ENCODE measurements at places on chromosomes 6 and 20.
A peak's percentile ranks its signal among the peaks of the same experiment; 100 is the strongest.

- DNase-seq, result peak; percentile 50
Observed at GRCh38 chr6:45681860-45682511, 304.3 kb upstream of the SUPT3H start.

- DNase-seq, result peak; percentile 67
Observed at GRCh38 chr6:11412011-11412424, 125.5 kb upstream of the TMEM170B start.

DNA sequence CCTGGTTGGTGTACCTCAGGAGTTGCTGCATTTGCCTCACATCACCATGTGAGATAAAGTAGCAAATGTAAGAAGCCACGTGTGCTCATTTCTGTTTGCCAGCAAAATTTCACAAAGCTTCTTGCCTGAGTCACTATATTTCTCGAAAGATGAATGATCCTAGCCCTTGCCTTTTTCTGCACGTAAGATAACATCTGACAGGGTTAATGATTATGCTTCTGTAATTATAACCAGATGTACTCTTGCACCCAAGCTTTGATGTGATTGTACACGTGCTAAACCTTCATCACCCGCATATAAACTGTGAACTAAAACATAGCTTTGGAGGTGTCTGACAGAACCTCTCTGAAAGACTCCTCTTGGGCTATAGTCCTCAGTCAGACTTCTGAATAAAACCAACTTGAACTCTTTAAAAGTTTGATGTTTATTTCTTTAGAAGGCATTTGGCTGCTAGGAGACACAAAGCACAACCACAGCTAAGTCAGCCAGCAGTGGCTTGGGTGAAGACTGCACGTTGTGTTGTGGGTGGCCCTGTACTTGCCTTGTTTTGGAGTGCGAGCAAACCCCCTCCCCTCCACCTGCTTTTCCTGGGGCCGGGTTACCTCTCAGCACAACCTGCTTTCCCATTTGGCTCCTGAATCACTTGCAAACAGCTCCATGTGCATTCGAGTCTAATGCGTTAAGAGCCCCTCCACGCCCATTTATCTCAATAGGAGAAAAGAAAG lies 19.3 kb downstream of the PROKR2 start:
- no peak for DNase-seq

DNA sequence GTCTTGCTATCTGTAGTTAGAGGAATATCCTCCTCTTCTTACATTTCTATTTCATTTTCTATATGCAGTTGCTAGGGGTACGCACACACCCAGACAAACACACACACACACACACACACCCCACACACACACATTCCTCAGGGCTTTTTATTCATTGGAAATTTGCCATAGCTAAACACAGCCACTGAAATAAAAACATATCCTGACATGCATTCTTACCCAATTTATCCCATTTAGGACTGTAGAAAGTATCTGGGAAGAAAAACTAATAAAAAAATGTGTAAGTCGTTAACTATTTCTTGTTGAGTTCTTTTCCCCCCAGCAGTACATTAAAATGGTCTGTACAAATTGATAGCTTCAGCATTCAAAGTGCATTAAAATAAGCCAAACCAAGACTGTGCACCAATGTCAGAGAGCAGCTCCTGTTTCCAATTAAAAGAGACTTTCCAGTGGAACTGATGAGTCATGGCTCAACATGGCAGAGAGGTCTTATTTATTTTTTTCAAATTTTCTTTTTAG lies 357.9 kb upstream of the AGPAT4 start:
- peak; percentile 48 for DNase-seq

- DNase-seq, result no peak
Observed at GRCh38 chr6:162154001-162154400, 573.6 kb downstream of the PRKN start.

DNA sequence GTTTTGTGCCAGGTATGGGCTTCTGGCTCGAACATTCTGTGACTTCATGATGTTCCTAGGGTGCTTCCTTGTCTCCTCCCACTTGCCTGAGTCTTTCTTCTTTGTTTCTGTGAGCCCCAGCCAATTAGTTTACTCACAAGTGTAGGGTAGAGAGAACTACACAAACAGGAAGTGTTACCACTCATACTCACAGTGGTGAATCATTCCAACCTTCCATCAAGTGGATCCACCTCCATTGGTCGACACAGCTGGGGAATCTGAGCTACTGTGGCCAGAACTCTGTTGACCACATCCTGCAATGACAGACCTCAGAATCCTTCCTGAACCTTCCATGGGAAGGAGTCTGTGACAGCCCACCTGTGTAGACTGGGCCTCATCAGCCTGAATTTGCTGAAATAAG lies 76.8 kb downstream of the UNC5CL start:
- peak; percentile 94 for DNase-seq

DNA sequence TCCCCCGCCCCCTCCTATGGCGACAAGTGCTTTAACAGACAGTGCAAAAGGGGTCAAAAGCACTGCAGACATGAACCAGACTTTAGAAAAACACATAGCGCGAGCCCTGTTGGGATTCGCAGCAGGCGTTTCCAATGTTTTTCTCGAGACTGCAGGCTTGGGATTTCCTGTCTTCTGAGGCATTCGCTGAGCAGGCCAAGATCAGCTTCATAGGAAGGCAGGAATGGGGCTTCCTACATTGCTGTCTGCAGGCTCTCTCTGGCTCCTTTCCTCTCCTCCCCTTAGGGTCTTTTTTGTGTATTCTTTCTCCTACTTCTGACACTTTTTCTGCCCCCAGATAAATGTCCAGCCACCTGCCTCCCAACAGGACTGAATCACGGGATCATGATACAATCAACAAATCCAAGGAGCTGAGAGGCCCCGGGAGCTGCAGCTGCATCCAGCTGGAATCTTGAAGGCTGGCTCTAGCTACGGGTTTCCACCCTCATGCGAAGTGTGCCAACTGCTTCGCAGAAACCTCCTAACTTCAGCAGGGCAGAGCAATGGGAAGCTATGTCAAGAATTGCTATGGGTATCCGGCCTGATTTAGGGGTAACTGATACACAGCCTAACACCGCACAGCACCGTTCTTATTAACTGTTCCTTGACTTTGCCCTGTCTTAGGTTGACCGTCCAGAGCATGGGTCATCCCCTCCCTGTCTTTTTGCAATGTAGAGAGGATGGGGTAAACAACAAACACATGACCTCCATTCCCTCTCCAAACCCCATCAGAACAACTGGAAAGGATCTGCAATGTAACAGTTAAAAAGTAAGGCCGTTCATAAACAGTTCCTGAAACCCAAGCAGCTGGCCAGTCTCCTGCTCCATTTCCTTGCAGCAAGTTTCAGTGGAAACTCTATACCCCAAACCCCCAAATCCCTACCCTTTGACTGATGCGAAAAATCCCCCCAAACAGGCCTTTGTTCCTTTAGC lies 31.5 kb downstream of the SNX5 start:
- peak; percentile 53 for DNase-seq

All from EL (cell line).